WTC11 (cell line): ENCODE measurements at places on chromosomes 11 and 22.

GRCh38 chr11:61297341-61297740, 2.2 kb upstream of the VWCE start:
- no peak overlapping the region for H3K4me3 ChIP-seq
- DNase-seq, result no peak
- peaks cover 26% of the 10 kb centered on the region for H3K4me1 ChIP-seq
- H3K36me3 ChIP-seq, result peaks cover 41% of the 10 kb centered on the region
- peak overlapping the region; percentile 84 for H3K27ac ChIP-seq

DNA sequence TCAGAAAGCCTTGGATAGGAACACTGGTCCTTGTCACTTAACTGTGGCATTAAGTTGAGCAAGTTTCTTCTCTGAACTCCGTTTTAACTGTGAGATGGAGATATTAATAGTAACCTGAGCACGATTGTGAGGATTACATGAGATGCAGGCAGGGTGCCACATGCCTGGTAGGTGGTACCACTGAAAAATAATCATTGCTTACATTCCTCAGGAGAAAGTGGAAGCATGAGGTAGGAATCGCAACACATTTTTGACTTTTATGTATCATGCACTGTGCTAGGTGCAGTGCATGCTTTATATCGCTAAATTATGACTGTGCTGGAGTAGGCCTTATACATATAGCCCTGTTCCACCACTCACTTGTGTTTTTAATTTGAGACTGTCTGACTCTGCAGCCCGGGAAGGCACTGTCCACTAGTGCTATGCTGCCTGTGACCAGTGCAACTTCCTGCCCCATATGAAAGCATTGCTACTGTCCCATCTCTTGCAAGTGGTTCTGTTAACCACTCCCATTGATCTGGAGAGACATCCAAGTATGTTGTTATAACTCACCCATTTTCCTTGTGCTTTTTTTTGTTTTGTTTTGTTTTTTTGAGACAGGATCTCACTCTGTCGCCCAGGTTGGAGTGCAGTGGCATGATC, 1.0 kb downstream of the UQCR10 start:
- H3K27ac ChIP-seq, result peak overlapping the region; percentile 100
- H3K36me3 ChIP-seq, result peaks cover 27% of the 10 kb centered on the region
- peaks cover 14% of the 10 kb centered on the region for H3K4me1 ChIP-seq
- DNase-seq, result no peak
- peak overlapping the region; percentile 100 for H3K4me3 ChIP-seq

DNA sequence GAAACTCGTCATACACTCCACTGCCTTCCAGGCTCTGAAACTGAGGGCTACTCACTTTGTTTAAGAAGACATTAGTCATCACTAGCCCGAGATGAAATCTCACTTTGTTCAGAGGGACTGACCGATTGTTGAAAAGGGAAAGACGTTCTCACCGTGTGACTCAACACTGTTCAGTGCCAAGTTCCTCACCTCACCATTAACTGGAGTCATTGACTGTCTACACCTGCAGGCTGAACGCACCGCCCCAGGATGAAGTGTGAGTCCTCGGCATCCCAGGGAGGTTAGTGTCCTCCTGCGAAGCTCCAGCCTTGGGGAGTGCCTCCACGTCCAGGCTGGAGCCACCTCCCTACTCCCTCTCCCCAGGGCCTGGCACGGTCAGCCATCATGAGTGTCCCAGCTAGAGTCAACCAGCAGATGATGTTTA, 30.4 kb downstream of the FADD start:
- no peak overlapping the region for H3K4me3 ChIP-seq
- H3K4me1 ChIP-seq, result no peaks in the 10 kb centered on the region
- no peaks in the 10 kb centered on the region for H3K36me3 ChIP-seq
- H3K27me3 ChIP-seq, result no peaks in the 10 kb centered on the region
- no peak overlapping the region; the same call in 1 of the 2 replicates for H3K27ac ChIP-seq
- no peak for DNase-seq

DNA sequence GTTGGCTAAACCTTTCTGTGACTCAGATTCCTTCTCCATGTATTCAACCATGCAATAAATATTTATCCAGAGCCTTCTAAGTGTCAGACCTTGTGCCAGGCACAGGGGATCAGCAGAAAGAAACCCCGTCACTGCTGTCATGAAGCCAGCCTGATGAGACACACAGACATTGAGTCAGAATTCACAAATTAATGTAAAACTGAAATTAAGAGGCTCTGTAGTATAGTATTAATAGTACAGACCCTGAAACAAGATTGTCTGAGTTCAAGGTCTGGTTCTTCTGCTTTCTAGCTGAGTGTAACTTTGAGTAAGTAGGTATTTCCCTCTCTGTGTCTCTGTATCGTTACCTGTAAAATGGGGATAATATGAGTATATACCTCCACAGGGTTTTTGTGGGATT, 46.9 kb downstream of the ME3 start:
- H3K27ac ChIP-seq, result no peak overlapping the region
- H3K27me3 ChIP-seq, result no peaks in the 10 kb centered on the region
- peaks cover 19% of the 10 kb centered on the region for H3K4me1 ChIP-seq
- no peaks in the 10 kb centered on the region for H3K36me3 ChIP-seq

DNA sequence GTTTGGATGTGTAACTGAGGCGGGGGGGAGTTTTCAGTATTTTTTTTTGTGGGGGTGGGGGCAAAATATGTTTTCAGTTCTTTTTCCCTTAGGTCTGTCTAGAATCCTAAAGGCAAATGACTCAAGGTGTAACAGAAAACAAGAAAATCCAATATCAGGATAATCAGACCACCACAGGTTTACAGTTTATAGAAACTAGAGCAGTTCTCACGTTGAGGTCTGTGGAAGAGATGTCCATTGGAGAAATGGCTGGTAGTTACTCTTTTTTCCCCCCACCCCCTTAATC, 2.3 kb downstream of the MALAT1 start:
- H3K4me3 ChIP-seq, result no peak overlapping the region
- H3K27ac ChIP-seq, result no peak overlapping the region
- H3K27me3 ChIP-seq, result no peaks in the 10 kb centered on the region
- DNase-seq, result no peak

DNA sequence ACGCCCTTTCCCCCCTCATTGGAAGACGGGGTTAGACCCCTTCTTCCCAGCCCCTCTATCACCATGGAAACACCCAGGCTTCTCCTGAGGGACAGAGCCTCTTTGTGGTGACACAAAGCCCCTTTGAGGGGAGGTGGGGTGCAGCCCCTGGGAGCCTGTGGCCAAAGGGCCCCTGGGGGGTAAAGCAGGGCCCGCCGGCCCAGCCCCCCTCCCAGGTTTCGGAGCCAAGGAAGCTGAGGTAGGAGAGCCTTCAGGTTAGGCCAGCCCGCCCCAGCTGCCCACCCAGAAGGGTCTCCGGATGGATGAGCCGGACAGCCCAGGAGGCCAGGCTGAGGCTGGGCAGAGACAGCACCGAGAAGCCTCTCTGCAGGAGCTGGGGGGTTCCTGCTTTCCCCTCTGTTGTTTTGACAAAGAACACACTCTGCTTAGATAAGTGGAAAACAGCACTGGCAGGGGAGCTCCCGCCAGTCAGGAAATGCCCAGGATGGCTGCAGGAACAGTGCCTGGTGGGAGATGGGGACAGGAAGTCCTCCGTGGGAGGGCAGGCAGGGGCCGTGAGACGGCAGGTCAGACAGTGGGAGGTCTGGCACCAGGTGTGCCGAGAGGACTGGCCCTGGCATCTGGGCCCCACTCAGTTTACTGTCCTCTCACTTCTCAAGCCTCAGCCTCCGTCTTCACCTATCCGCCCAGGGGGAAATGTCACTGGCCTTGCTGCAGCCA, 18.2 kb downstream of the ARVCF start:
- no peak for DNase-seq
- no peaks in the 10 kb centered on the region for H3K27me3 ChIP-seq
- H3K27ac ChIP-seq, result 0 out of 2 replicates have a peak overlapping the region, but pooled peaks have one; percentile 60
- peaks cover 26% of the 10 kb centered on the region for H3K4me1 ChIP-seq

DNA sequence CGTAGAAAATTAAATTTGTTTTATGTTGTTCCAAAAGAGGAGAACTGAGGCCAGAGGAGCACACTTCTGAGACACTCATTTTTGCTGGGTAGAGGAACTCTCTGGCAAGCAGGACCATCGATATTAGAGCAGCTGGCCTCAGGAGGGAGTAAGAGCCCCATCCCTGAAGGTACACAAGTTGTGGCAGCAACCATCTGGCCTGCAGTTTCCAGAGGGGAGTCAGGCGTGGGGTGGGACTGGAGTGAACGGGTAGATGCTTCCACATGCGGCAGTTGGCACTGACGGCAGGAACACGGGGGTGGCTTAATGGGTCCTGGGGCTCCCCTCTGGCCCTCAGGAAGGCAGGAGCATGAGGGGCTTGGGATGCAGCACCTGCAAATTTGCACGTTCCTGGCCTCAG, 13.2 kb upstream of the SSTR3 start:
- peaks cover 10% of the 10 kb centered on the region for H3K27me3 ChIP-seq
- H3K4me1 ChIP-seq, result peaks cover 5% of the 10 kb centered on the region
- no peak overlapping the region for H3K4me3 ChIP-seq
- peak overlapping the region; percentile 19; the same call in 1 of the 2 replicates for H3K27ac ChIP-seq

- H3K4me3 ChIP-seq, result no peak overlapping the region
- no peak overlapping the region for H3K27ac ChIP-seq
- peaks cover 30% of the 10 kb centered on the region for H3K36me3 ChIP-seq
- no peak for DNase-seq
- peaks cover 12% of the 10 kb centered on the region; the same call in 1 of the 2 replicates for H3K27me3 ChIP-seq
Observed at GRCh38 chr22:20955548-20955947, 11.5 kb upstream of the AIFM3 start.

GRCh38 chr11:117997406-117997805, 11.2 kb downstream of the IL10RA start:
- H3K4me1 ChIP-seq, result peaks cover 8% of the 10 kb centered on the region
- H3K4me3 ChIP-seq, result no peak overlapping the region
- no peak for DNase-seq
- H3K36me3 ChIP-seq, result no peaks in the 10 kb centered on the region
- no peaks in the 10 kb centered on the region for H3K27me3 ChIP-seq

DNA sequence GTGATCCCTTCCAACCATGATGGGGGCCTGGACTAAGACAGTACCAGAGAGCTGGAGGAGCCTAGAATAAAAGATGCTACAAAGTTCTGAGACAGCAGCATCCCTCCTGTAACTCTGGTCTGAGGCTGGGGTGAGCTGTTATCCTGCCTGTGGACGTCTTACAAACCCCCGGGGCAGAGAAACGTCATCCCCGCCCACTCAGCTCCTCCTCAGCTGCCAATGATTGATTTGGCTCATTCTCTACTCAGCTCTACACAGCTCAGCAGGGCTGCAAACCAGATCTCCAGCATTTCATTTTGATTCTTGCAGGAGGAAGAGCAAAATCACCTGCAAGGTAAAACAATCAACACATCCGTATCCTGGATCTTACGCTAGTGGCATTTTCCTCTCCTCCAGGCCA, 55.5 kb downstream of the CSNK2A3 start:
- H3K4me3 ChIP-seq, result no peak overlapping the region
- H3K4me1 ChIP-seq, result no peaks in the 10 kb centered on the region
- DNase-seq, result no peak
- no peak overlapping the region for H3K27ac ChIP-seq
- no peaks in the 10 kb centered on the region for H3K36me3 ChIP-seq
